Chondrocyte (in vitro differentiated cells): ENCODE measurements at places on chromosomes 12 and 14. TPM values are rescaled to one million over a fixed set of nuclear protein-coding genes. Genes with fewer than 3 reads are reported as not detected.

GRCh38 chr12:124496584-124496983 lies 70.8 kb downstream of the NCOR2 start:
- DNase-seq, result no peak
- H3K36me3 ChIP-seq, result peaks cover 4% of the 10 kb centered on the region
- H3K27me3 ChIP-seq, result no peaks in the 10 kb centered on the region
- H3K27ac ChIP-seq, result peak overlapping the region; percentile 89
- H3K4me1 ChIP-seq, result peaks cover 52% of the 10 kb centered on the region
- no peak overlapping the region for H3K4me3 ChIP-seq

DNA sequence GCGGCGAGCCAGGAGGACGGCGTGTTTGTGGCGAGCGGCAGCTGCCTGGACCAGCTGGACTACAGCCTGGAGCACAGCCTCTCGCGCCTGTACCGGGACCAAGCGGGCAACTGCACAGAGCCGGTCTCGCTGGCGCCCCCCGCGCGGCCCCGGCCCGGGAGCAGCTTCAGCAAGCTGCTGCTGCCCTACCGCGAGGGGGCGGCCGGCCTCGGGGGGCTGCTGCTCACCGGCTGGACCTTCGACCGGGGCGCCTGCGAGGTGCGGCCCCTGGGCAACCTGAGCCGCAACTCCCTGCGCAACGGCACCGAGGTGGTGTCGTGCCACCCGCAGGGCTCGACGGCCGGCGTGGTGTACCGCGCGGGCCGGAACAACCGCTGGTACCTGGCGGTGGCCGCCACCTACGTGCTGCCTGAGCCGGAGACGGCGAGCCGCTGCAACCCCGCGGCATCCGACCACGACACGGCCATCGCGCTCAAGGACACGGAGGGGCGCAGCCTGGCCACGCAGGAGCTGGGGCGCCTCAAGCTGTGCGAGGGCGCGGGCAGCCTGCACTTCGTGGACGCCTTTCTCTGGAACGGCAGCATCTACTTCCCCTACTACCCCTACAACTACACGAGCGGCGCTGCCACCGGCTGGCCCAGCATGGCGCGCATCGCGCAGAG lies 873 bp downstream of the PLXNC1 start:
- DNase-seq, result peak; percentile 92
- H3K36me3 ChIP-seq, result no peaks in the 10 kb centered on the region
- H3K4me1 ChIP-seq, result peaks cover 7% of the 10 kb centered on the region
- no peak overlapping the region for H3K27ac ChIP-seq
- peaks cover 46% of the 10 kb centered on the region for H3K27me3 ChIP-seq
- peak overlapping the region; percentile 66 for H3K4me3 ChIP-seq

DNA sequence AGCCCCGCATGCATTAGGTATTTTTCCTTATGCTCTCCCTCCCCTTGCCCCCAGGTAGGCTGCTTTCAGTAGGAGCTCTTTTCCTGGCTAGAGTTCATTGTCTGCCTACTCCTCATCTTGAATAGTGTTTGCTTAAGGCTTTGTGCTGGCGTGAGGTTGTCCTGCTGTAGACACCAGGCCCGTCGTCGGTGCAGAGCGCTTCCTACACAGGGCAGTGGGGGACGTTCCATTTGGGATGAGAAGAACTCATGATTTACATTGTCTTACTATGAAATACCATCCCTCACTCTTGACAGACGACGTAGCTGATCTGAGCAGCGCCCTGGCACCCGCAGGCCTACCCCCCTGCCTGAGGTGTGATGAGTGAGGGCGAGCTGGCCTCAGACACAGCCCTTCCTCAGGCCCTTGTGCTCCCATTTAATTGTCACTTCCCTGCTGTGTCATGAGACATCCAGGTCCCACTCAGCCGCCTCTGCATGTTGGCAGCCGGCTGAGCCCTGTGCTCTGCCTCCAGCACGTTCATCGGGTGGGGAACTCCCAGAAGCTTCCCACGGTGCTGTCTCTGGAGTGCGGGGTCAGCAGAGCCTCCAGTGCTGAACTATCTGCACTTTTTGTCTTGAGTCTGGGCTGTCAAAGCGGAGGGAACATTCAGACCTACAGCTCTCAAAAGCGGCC lies 76.0 kb downstream of the WDR20 start:
- no peak overlapping the region for H3K4me3 ChIP-seq
- peak overlapping the region; percentile 75 for H3K27ac ChIP-seq
- H3K36me3 ChIP-seq, result peaks cover 1% of the 10 kb centered on the region
- DNase-seq, result peak; percentile 33

DNA sequence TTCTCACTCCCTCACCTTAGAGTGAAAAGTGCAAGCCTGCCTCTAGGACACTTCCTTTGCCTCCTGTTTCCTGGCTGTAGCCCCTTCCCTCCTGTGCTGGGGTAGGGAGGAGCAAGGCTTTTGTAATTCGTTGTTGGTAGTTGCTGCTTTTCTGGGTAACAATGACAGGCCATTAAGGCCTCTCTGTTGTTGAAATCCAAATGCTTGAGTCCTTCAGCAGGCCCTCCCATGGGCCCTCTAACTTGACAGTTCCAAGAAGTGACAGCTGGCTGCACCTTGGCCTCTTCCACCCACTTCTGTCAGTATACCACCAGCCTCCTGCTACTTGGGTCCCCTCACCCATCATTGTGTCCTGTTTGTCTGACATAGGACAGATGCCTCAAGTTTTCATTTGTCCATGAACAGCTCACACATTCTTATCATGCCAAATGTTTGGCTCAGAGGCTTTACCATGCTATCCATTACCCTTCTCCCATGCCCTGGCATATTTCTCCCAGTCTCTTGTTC lies 103.7 kb upstream of the PDE3A start:
- H3K36me3 ChIP-seq, result peaks cover 2% of the 10 kb centered on the region
- peak overlapping the region; percentile 39 for H3K27ac ChIP-seq
- H3K4me3 ChIP-seq, result no peak overlapping the region
- no peaks in the 10 kb centered on the region for H3K27me3 ChIP-seq

GRCh38 chr12:28780960-28781359 lies 368.1 kb upstream of the FAR2 start:
- no peak overlapping the region for H3K27ac ChIP-seq
- no peak overlapping the region for H3K4me3 ChIP-seq
- no peak for DNase-seq
- H3K4me1 ChIP-seq, result no peaks in the 10 kb centered on the region
- no peaks in the 10 kb centered on the region for H3K27me3 ChIP-seq
- H3K36me3 ChIP-seq, result no peaks in the 10 kb centered on the region

GRCh38 chr12:89349814-89350213 lies 2.5 kb downstream of the DUSP6 start:
- peaks cover 53% of the 10 kb centered on the region for H3K4me1 ChIP-seq
- no peaks in the 10 kb centered on the region for H3K36me3 ChIP-seq
- H3K27me3 ChIP-seq, result no peaks in the 10 kb centered on the region
- H3K27ac ChIP-seq, result peak overlapping the region; percentile 36
- no peak for DNase-seq

- H3K36me3 ChIP-seq, result peaks cover 2% of the 10 kb centered on the region
- H3K27me3 ChIP-seq, result peaks cover 19% of the 10 kb centered on the region
- peak overlapping the region; percentile 31 for H3K4me3 ChIP-seq
- no peak for DNase-seq
- H3K27ac ChIP-seq, result no peak overlapping the region
- H3K4me1 ChIP-seq, result peaks cover 6% of the 10 kb centered on the region
These were observed 44.3 kb downstream of the SPRING1 start for GRCh38 chr12:116693286-116694227.

DNA sequence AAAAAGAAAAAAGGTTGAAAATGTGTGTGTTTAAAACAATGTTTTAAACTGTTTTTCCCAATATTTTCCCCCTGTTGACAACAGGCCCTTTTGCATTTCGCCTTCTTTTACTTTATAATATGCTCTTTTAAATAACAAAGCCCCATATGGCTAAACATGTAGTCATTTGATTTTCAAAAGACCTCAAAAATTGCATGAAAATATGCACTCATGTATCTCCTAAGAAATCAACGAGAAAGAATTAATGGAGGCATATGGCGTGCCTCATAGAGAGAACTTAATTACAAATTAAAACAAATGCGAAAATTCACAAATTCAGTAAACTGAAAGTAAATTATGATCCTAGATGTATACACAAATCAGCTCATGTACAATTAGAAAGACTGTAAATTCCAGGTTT lies 202.6 kb upstream of the FOXN3 start:
- no peak for DNase-seq
- no peaks in the 10 kb centered on the region for H3K36me3 ChIP-seq
- H3K27ac ChIP-seq, result peak overlapping the region; percentile 81

DNA sequence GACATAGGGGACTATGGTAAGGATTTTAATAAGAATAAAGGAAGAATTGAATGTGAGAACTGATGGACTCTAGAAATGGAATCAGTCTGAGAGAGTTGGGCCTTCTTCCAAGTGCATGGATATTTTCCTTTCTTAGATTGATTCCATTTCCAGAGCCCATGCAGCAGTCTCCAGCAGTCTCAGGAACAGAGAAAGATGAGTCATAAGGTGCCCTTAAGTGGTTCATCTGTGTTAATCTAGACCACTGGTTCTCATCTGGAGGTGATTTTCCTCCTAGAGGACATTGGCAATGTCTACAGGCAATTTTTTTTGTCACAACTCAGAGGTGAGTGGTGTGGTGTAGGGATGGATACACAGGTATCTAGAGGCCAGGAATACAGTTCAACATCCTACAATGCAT lies 25.9 kb downstream of the TRIM9 start:
- H3K4me1 ChIP-seq, result peaks cover 55% of the 10 kb centered on the region
- H3K4me3 ChIP-seq, result no peak overlapping the region
- H3K27ac ChIP-seq, result no peak overlapping the region
- H3K36me3 ChIP-seq, result peaks cover 7% of the 10 kb centered on the region
- H3K27me3 ChIP-seq, result no peaks in the 10 kb centered on the region

GRCh38 chr12:40635141-40635731 lies 57.0 kb upstream of the CNTN1 start:
- H3K36me3 ChIP-seq, result peaks cover 2% of the 10 kb centered on the region
- H3K4me3 ChIP-seq, result no peak overlapping the region
- no peaks in the 10 kb centered on the region for H3K27me3 ChIP-seq
- peaks cover 32% of the 10 kb centered on the region for H3K4me1 ChIP-seq

GRCh38 chr14:32202491-32202997 lies 525 bp downstream of the RNU6-8 start:
- peak overlapping the region; percentile 100 for H3K27ac ChIP-seq
- H3K27me3 ChIP-seq, result peaks cover 5% of the 10 kb centered on the region
- DNase-seq, result no peak
- H3K4me1 ChIP-seq, result peaks cover 25% of the 10 kb centered on the region
- H3K36me3 ChIP-seq, result no peaks in the 10 kb centered on the region
- H3K4me3 ChIP-seq, result peak overlapping the region; percentile 89

DNA sequence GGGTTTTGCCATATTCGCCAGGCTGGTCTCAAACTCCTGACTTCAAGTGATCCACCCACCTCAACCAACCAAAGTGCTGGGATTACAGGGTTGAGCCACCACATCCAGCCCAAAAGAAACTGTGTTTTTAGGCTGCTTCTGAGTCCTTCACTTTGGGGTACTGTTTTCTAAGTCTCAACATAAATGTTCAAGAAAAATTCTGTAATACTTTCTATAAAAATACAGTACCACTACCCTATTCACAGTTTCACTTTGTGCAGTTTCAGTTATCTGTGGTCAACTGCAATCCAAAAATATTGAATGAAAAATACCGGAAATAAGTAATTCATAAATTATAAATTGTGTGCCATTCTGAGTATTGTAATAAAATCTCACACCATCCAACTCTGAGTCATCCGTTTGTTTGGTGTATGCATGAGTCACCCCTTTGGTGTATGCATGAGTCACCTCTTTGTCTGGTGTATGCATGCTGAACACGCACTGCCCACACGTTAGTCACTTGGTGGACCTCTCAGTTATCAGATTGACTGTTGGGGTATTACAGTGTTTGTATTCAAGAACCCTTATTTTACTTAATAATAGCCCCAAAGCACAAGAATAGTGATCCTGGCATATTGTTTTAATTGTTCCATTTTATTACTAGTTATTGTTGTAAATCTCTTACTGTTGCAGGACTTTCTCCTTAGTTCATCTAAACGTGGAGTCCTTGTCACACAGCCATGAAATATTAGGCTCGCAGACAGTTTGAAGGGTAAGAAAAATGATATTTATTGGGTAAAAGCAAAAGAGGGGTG lies 190.2 kb downstream of the FSCB start:
- no peak for DNase-seq
- peak overlapping the region; percentile 41 for H3K27ac ChIP-seq
- H3K36me3 ChIP-seq, result no peaks in the 10 kb centered on the region
- peaks cover 5% of the 10 kb centered on the region for H3K4me1 ChIP-seq

GRCh38 chr12:97595426-97595831 lies 132.8 kb downstream of the RMST start:
- no peaks in the 10 kb centered on the region for H3K36me3 ChIP-seq
- DNase-seq, result no peak
- H3K4me3 ChIP-seq, result no peak overlapping the region
- H3K27ac ChIP-seq, result no peak overlapping the region

GRCh38 chr12:101957252-101957959 lies 80.0 kb downstream of the DRAM1 start:
- H3K4me1 ChIP-seq, result no peaks in the 10 kb centered on the region
- no peak for DNase-seq
- no peaks in the 10 kb centered on the region for H3K36me3 ChIP-seq
- peaks cover 3% of the 10 kb centered on the region for H3K27me3 ChIP-seq
- no peak overlapping the region for H3K27ac ChIP-seq

GRCh38 chr12:78865516-78865915 lies 942 bp downstream of the SYT1 start:
- DNase-seq, result no peak
- H3K27me3 ChIP-seq, result peaks cover 58% of the 10 kb centered on the region
- H3K4me1 ChIP-seq, result peaks cover 18% of the 10 kb centered on the region

GRCh38 chr14:93705513-93706156 lies 82.7 kb downstream of the PRIMA1 start:
- no peaks in the 10 kb centered on the region for H3K4me1 ChIP-seq
- DNase-seq, result no peak
- H3K27ac ChIP-seq, result no peak overlapping the region
- peaks cover 2% of the 10 kb centered on the region for H3K27me3 ChIP-seq
- no peaks in the 10 kb centered on the region for H3K36me3 ChIP-seq

DNA sequence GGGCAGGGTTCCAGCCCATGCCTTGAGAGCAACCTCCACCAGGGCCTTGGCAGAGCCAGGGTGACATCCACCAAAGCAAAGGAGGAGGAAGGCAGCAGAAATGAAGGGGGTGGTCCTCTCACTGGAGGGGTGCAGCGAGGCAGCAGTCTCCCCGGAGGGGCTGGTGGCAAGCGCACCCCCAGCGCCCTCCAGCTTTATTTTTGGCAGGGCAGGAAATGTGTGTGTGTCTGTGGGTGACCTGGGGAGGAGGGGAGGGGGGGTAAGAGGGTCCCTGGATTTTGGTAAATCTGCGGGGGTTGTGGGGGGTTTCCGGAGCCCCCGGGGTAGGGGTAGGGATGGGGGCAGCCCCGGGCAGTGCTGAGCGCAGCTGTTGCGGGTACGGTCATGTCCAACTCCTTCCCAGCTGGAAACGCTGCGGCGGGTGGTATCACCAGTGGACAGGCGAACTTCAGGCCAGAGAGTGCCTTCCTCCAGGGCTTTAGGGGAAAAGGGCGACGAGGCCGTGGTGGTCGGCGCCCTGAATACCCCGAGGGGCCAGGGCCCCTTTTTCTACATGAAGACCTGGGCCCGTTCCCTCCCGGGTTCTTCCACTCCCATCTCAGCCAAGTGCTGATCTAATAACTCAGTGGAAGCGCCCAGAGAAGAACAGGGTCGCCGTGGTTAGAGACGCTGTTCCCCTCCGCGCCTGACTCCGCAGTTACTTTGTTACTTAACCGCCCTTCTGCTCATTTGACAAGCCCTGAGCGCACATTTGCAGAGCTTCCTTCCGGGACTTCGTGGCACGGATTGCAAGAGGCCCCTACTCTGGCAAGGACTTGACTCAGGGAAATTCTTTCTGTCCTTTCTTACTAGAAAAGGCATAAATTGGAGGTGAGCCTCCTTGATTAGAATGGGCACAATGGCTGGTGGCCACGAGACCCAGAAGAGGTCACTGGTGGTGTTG lies 55.2 kb downstream of the FOS start:
- peaks cover 19% of the 10 kb centered on the region for H3K27me3 ChIP-seq
- no peak overlapping the region for H3K4me3 ChIP-seq
- H3K4me1 ChIP-seq, result no peaks in the 10 kb centered on the region
- no peak for DNase-seq

The GPRC5D gene
- total RNA-seq, result not detected in 3 replicates

The CLEC9A gene
- not detected in 3 replicates for total RNA-seq

The IFT43 gene
- 25.0 to 28.6 TPM (median 28.2 TPM) in 3 replicates for total RNA-seq

The TMEM63C gene
- total RNA-seq, result 7.6 to 10.3 TPM (median 8.7 TPM) in 3 replicates

The GARIN6 gene
- total RNA-seq, result not detected in 3 replicates
